ENCODE measurements at places on chromosomes 7 and 10.

GRCh38 chr7:101468546-101469275 is 106.0 kb downstream of the COL26A1 start:
- DNase-seq = no peak

DNA sequence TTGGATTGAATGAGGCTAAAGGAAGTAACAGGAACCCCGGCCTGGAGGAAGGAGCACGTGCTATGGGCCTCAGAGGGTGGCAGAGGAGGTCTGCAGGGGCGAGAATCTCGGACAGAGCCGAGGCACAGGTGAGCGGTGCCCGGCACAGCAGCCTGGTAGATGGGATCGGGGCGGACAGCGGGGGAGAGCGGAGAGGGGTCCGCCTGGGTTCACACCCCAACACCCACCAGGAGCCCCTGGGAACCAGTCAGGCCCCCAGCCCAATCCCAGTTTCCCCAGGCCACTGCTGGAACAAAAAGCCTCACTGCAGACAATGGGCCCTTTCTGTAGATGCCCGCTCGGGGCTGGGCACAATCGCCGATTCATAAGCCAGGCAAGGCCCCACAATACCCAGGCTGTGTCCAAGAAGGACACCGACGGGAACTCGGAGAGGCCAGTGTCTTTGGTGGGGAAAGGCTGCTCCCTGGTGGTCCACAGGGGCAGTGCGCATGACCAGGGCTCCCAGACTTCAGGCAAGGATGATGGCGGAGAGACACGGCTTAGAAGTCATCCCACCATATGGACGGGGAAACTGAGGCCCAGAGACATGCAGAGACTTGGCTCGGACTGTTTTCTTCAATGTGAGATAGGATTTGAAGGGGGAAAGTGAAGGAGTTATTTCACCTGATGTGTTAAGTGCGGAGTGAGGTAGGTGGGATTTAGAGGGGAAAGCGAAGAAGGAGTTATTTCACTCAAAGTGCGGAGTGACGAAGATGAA is 106.9 kb upstream of the GPR26 start:
- peak; percentile 43 for DNase-seq

DNA sequence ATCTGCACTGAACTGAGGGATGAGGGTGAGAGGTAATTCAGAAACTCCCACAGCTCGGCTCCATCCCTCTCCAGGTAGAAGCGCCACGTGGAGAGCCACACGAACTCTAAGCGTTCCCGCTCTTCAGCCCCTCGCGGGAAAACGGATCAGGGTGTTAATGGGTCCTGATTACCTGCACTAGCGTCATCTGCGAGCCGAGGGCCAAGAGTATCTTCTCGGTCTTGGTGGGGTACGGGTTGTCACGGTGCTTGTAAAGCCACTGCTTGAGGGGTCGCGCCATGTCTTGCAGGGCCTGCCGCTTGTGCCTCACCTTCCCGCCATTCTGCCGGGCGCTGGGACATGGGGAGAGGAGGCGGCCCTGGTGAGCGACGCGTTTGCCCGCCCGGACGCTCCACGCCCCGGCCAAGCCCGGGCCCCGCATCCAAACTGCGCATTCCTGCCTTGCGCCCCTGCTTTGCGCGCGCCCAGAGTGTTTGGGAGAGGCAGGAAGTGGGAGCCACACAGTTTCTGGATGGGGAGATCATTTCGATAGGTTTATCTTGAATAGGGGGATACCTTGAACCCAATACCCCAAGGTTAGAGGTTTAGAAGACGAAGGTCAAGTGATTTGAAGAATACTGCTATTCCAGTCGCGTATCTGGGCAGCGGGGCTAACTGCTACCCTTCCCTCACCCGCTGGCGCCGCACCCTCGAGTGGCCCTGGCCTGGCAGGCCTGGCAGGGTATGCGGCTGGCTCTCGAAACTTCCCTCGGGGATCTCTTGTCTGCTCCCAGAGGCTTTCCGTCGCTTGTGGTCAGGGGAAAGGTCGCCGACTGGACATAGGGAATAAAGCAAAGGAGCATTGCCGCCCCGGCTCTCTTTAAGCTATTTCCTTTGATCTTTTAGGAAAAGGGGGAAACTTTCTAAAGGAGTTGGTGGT is 4.2 kb downstream of the MKX start:
- no peak for DNase-seq

DNA sequence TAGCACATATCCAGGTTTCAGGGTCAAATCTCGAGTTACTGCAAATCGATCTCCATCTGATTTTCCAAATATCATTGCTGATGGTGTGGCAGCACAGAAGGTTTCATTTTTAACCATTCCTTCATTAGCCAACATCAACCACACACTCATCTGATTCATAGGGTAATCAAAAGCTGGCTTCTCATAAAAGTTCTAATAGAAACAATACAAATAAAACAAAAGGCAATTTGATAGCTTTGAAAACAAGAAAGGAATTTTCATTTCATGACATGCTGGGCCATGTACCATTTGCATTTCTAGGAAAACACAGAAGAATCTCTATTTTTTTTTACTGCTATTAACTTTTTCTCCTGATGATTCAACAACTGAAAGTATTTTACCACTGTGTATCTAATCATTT is 147.7 kb upstream of the SLC26A5 start:
- DNase-seq = no peak

DNA sequence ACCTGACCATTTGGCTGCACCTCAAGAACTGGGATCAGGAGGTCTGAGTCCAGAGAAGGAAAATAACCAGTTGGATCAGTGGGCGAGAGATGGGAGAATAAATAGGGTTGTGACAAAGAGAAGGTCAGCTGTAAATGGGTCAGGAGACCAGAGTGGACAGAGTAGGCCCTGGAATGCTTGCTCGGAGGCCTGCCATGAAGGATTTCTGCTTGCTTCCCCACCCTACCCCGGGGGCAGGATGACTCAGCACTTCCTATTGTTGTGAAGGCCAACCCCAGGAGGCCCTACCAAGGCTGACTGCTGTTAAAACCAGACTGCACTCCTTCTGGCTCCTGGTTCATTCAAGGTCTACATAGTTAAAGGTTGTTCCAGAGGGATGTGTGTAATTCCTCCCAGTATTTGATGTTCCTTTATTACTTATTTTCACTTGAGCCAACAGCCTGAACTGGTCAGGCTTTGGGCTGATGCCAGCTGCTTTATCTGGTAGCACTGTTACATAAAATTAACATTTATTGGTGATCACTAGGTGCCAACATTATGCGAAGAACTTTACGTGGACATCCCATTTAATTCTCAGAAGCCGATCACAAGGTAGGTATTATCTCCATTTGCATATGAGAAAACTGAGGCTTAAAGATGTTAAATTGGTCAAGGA is 27.3 kb upstream of the IFRD1 start:
- no peak for DNase-seq

DNA sequence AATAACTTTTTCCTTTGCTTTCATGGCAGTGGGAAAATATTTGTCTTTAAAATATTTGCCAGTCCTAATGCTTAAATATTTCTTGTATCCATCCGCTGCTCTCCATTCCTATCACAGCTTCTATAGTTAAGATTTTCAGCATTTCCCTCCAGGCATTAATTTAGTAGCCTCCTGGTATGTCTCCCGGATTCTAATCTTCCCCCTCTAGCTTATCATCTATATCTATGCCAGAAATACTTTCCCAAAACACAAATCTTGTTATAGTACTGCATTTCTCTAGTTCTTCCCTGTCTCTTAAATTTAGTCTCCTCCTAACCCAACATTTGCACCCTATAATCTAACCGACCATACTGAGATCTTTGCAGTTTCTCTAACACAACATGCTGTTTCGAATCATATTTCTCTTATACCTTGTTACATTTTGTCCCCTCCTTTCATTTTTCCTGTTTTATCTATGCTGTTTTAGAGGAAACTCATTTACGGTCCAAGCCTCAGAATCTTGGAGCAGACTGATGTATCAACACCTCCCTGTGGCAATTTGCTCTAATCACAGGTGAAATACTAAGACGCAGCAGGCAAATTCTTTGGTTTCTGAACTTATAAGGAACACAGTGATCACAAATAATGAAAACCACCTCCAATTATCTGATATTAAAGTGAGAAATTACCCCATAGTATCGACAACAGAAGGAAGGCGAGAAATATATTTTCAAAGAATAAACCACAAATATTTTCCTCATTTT is 10.3 kb downstream of the CNTNAP2 start:
- DNase-seq = no peak

DNA sequence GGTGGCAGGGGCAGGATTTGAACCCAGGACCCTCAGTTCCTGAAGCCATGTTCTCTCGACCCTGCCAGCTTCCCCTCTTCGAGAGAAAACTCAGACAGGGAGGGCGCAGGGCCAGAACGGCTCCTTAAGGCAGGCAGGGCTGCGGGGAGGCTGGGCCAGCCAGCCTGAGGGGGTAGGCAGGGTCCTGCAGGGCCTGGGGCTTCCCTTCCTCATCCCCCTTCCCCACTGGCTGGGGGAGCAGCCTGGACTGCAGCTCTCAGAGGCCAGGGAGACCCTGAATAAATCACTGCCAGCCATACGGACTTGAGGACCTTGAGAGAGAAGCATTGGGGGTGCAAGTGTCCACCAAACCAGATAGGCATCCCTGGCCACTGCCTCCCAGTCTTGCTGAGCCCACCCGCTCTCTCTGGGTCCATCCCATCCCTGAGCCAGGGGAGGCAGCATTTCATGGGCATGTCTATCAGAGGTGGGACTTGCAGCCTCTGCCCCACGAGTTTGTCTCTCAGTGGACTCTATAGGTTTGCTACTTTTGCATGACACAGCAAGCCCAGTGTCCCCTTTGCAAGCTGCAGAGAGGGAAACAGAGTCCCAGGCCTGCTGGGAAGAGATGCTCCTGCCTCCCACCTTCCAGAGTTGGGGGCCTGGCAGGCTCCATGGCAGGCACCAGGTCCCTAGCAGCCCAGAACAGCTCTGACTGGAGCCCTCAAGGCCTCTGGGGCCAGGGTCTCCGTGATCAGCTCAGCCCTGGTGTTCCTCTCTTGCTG is 70.9 kb downstream of the MYL10 start:
- no peak for DNase-seq

All from hematopoietic multipotent progenitor cell treated with erythropoietin and hydrocortisone succinate and interleukin-3 and kit ligand, for 17 days (in vitro differentiated cells).